NCI-H1417 treated with DMSO at 0.1 percent for 48 hours (cell line): ENCODE measurements at places on chromosomes 2 and 18.

DNA sequence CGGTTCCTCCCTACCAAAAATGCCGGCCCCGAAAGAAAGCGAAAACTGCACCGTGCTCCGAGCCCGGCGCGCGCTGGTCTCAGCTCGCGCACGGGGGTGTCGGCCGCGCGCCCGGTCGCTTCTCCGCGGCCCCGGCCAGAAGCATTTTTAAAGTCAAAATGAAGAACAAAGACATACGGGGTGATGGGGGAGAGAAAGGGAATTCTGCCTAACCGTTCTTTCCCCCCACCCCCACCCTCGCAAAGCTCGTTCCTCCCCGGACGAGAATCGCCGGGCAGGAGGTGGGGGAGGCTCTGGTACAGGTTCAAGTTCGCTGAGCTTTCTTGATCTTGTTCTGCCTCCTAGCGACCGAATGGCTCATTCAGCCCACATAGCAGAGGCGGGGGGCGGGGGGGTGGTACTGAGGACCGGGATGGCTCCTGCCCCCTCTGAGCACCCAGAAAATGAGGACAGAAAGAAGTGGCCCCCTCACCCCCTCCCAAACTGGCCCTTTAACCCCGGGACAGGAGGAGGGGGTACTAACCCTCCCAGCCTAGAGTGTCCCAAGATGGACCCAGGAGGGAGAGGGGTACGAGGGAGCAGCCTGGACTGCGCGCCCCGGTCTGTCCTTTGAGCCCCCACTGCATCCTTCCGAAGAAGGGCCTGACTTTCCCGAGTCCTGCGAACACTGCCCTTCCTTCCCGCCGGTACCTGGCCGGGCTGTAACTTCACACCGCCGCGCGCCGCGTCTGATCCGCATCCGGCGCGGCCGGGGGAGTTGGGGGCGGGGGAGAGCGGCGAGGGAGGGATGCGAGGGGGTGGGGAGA lies 3.1 kb downstream of the BCL11A start:
- no peak for DNase-seq

DNA sequence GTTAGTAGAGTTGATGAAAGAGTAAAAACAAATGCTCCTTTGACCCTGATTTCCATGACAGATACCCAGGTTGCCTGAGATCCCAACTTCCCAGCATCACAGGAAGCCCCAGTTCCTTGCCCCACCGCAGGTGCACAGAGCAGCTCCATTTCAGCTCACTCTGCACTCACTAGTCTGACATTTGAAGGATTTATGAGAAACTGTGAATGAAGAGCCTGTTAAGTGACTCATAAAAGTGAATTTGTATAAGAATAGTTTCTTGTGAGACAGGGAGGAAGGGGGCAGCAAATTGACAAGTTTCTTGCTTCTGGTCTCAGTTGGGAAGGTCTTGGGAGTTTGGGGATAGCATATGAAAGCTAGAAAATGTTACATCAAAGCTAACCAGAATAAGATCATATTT lies 248.7 kb upstream of the ATP5MC3 start:
- DNase-seq, result no peak

DNA sequence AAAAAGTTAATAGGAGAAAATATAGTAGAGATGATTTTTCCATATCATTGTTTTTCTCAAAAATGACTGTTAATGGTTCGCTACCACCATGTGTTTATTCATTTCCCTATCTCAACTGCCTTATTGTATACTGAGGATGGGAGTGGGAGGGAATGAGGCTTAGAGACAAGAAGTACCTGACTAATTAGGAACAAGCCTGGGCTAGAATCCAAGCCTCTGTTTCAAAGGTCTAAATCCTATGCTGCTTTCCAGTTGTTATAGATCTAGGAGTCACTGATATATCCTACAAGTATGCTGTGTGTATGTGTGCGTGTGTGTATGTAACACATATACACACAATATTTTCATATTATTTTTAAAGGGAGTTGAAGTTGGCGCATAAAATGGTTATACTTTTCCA lies 465.9 kb downstream of the EPHA4 start:
- DNase-seq, result no peak

- no peak for DNase-seq
These were observed 49.3 kb upstream of the ANKRD44 start for GRCh38 chr2:197359859-197360258.

GRCh38 chr2:198756166-198756565 lies 701.6 kb downstream of the SATB2 start:
- no peak for DNase-seq

GRCh38 chr2:145110668-145111356 lies 590.9 kb upstream of the ZEB2 start:
- DNase-seq, result no peak

- DNase-seq, result no peak
These were observed 232.6 kb upstream of the PXDN start for GRCh38 chr2:1976728-1977416.

- no peak for DNase-seq
These were observed 38.4 kb upstream of the NCKAP5 start for GRCh38 chr2:133606616-133607015.

DNA sequence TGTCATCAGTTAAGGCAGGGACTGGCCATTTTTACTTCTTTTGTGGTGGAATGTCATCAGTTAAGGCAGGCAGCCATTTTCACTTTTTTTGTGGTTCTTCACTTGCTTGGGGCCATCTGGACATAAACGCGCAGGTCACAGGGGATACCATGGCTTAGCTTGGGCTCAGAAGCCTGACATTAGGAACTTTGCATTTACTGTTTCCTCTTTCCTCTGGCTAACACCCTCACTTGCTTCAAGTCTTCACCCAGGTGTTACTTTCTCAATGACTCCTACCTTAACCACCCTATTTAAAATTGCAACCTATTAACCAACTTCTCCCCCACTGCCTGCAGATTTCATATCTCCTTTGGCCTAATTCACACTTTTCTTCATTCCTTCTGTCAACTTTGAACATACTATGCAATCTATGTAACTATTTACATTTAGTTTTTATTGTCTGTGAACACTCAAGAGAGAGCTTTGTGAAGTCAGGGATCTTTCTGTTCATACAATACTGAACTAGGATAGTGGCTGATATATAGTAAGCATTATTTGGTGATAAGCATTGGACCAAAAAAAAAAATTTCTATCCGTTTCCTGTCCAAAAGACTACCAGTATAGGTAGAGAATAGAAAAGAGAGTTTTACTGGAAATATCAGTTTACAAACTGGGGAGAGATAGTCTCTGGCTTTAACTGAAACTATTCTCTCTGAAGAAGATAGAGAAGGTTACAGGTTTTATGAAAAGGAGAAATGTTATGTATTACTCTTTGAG lies 600.1 kb upstream of the ZNF804A start:
- DNase-seq, result no peak

- no peak for DNase-seq
These were observed 185.1 kb upstream of the CNTNAP5 start for GRCh38 chr2:123840016-123840415.

DNA sequence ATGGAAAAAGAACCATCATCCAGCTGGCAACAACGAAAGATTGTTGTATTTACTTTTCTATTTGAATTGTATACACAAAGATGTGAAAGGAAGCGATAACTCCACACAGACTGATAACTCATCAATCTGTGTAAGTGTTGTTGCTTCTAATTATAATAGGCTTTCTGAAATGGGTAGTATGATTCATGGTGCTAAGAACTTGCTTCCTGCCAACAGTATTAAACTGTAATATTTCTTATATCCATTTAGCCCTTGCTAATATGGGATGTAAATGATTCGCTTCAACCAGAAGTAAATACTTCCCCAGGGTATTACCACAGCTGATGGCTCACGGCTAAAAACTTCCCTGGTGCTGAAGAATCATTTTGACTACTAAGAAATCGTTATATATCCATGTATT lies 70.2 kb downstream of the TMEM163 start:
- no peak for DNase-seq

DNA sequence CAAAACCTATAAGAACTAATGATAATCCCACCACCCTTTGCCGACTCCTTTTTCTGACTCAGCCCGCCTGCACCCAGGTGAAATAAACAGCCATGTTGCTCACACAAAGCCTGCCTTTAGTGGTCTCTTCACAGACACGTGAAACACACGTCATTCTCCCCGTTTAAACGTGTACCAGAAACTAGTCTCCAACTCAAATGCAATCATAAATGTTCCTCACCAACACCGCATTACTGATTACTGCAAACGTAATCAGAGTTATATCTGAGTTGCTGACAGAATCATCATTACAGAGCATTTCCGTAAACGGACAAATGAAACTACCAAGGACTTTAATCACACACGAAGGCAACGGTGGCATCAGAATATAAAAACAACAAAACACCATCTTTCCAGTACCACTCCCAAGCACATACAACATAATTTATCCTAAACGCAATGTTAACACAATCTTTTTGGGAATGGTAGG lies 1.9 kb downstream of the CLK1 start:
- DNase-seq, result no peak

DNA sequence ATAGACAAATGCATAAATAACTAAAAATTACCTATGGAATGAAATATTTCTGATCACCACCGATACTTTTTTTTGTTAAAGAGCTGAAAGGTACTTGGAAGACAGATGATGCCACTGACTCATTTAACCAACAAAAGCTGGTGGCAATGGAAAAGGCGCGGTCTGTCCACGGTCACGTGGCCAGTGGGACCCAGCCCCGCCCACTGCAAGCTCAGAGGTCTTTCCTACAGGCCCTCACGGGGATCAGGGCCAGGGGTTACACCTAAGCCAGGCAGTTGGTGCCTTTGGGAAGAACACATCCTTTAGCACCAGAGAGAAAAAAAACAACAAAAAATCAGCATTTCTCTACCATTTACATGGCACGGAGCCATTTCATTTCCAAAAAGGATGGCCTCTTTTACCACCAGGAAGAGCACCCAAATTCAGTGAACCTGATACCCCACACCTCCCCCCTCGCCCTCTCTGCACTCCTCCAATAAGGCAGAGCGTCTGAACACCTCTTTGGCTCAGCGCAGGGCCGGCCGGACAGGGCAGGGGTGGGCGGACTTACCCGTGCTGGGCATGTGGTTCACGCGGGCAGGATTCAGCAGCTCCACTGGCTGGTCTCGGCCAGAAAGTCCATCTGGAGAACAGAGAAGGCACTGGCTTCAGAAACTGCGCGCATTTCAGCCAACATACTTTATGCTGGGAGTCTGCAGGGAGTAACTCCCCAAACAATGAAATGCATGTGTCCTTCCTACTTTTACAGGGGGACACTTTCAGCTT lies 164.6 kb downstream of the HDAC4 start:
- no peak for DNase-seq

DNA sequence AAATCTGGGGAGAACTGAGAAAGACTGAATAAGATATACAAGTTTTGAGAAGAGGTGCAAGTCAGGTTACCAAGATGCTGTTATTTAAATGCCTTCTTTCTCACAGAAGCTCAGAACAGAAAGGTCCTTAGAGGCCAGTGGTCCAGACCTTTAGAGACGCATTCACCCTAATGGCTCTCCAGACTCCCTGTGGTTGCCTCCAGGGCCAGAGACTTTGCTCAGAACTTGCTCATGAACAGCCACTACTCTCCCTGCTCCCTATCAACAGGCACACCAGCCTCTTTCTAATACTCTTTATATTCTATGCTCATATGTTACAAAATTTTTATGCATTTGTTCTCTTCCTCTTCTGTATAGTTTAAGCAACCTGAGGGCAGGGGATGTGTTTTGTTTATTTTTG lies 349.0 kb upstream of the TNP1 start:
- DNase-seq, result no peak

DNA sequence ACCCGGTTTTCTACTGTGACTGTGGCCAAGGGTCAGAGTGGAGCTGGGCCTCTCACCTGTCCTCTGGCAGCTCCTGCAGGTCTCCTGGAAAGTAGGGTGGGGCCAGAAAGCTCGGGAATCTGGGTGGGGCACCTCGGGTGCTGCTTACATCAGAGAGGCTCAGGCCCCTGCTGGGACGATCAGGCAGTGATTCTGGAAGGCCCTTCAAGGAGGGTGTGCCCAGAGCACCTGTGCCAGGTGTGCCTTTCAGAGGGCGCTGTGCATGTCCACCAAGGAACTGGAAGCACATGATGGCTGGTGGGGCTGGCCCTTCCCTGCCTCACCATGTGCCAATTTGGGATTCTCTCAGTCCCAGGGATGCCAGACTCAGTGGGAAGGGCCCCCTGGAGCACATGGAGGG lies 44.0 kb downstream of the ATP6V1C2 start:
- no peak for DNase-seq

DNA sequence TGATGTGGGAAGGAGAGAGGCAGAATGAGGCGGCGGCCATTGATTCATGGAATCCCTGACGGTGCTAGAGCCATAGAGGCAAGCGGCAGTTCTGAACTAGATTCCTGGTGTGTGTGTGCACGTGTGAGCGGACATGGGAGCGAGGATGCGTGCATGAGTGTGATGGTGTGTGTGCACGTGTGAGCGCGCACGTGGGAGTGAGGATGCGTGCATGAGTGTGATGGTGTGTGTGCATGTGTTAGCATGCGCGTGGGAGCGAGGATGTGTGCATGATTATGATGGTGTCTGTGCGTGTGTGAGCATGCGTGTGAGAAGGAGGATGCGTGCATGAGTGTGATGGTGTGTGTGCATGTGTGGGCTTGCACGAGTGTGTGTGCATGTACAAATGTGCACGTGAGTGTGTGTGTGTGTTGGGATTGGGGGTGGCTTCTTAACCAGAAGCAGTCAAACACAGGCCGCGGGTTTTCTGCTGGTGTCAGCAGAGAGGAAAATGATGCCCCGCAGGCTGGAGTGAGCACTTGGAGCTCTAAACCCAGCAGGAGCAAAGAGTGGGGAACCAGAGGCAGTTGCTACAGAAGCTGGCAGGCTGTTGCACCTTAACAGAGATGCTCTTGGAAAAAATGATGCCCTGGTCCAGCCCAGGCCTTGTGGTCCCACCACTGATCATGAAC lies 29.5 kb downstream of the DIPK1C start:
- DNase-seq, result no peak

- DNase-seq, result no peak
These were observed 62.9 kb downstream of the POMC start for GRCh38 chr2:25105336-25106085.

GRCh38 chr2:132871831-132872230 lies 201.8 kb upstream of the LYPD1 start:
- DNase-seq, result no peak

GRCh38 chr18:78510636-78511035 lies 469.0 kb upstream of the SALL3 start:
- DNase-seq, result no peak
